GM19239 (cell line): ENCODE measurements at places on chromosomes 12 and 14.

GRCh38 chr14:104432611-104433231, 146.8 kb upstream of the C14orf180 start:
- no peak for DNase-seq

DNA sequence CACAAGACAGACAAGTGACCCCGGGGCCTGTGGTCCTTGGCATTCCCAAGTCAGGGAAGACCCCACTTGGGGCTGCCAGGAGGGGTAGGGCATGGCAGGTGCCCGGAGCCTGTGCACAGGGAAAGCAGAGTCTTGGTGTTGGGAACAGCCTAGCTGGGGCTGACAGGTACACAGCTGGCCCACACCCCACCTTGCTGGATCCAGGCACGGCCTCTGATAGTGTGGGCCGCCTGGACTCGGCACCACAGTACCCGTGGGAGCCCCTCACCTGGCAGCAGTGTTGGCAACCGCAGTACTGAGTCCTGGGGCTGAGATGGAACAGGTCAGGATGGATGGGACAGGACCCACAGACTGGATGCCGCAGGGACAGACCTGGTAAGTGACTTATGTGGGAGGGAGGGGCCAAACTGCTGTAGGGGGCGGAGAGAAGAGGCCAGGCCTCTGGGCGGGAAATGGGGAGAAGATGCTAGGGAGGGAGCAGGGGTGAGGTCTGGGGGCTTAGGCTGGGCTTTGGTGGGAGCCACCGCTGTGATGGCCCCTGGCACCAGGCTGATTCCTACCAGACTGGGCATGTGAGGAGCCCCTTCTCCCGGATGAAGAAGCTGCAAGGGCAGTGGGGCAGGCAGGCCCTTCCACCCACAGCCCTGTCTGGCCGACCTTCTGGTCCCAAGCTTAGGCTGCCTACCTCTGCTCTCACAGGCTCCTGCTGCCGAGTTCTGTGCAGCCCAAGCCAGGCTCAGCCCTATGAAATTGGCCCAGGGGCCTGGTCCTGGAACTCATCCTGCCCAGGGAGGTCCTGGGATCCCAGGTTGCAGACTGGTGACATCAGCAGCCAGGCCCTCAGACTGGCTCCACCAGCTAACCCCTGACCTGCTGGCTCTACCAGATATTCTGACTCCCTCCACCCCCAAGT, at the start of gene TGM1:
Gene TGM1, minus strand, starts transcription at position 357 of the 913 bp plus-strand sequence. CDS start 825 bp downstream, outside the sequence.
- no peak for DNase-seq

DNA sequence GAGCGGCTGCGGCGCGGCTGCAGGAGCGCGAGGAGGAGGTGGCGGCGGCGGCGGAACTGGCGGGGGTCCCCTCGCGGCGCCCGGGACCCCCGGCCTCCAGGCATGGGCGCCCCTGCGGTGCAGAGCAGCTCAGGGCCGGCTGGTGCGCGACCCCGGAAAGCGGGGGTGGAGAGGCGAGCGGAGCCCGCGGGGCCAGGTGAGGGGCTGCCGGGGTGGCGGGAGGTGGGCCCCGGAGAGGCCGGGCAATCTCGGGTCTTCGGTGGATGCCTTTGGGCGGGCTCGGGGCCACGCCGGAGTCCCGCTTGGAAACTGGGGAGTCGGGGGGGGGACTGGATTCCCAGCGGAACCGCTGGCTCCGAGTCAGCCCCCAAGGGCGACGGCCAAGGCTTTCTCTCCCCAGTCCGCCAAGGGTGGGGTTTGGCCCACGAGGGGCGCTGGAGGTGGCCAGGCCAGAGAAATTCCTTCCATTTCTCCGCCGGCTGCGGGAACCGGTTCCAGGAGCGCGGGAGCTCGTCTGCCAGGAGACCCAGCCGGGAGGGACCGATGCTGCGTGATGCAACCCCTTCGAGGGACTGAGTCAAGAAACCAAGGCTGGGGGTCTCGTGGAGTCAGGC, 13.9 kb upstream of the NR4A1 start:
- no peak for DNase-seq

DNA sequence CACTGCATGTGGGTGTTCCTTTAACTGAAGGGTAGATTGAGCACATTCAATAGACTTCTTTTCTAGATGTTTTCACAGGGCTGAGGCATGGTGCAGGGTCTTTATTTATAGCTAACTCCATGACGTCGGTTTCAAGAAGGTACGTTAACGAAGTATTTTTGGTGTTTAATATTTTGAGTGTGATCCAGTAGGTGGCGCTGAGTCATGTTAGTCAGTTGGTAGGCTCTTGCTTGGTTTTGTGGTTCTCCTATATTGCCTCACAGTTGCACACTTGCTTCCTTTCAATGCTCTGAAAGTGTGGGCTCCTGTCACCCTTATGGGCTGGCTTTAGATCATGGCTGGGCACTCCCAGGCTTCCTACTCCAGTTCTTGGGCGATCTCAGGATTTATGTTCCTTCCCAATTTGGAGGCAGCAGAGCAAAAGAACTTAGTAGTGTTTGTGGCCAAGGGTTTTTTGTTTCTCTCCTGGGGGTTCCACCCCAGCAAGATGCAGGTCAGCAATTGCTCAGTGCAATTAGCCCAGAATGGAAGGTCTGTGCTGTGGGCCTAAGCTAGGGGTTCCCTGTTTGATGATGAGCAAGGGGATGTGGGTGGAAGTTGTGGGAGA, 471.6 kb upstream of the FOXG1 start:
- DNase-seq, result no peak

GRCh38 chr12:128864516-128865186, 11.4 kb downstream of the GLT1D1 start:
- no peak for DNase-seq

GRCh38 chr14:81516986-81517797, 16.5 kb downstream of the SEL1L start:
- no peak for DNase-seq

DNA sequence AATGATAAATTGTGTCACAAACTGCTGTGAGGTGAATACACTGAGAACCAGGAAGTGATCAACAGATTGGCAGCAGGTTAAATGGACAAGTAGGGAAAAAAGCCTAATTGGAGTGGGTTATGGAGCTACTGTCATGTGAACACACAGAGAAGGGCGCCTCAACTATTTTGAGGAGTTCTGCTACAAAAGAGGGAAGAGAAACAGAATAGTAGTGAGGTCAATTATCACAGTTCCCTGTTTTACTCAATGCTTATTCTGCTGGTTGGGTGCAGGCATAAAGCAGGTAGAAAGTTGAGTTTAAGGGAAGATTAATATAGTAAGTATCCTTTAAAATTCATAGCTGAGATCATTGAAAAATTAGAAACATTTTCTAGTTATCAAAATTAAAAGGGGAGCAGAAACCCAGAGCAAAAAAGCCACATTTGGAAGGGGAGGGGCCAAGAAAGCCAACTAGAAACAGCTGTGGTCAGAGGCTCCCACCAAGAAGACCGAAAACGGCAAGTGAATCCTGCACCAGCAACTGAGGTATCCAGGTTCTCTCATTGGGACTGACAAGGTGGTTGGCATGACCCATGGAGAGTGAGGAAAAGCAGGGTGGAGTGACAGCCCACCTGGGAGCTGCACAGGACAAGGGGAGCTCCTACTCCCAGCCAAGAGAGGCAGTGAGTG, 105.7 kb downstream of the ZC3H14 start:
- no peak for DNase-seq

DNA sequence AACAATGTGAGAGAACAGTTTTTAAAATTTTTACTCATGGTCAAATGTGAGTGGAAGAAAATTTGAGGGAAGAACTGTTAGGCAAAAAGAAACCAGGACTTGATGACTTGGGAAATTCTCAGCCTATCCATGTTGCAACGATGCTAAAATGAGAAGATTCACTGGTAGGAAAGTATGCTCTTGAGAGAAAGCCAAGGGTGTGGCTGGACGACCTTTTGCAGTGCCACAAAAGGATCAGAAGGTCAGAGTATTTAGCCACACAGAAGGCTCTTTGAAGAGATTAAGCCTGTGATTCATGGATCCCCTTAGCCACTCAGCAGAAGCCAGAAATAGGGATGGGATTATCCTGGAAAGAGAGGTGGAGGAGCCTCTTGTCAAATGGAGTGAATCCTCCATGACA, 336.8 kb downstream of the LRIG3 start:
- DNase-seq, result no peak

GRCh38 chr12:25332143-25332542, 81.4 kb upstream of the KRAS start:
- DNase-seq, result no peak

DNA sequence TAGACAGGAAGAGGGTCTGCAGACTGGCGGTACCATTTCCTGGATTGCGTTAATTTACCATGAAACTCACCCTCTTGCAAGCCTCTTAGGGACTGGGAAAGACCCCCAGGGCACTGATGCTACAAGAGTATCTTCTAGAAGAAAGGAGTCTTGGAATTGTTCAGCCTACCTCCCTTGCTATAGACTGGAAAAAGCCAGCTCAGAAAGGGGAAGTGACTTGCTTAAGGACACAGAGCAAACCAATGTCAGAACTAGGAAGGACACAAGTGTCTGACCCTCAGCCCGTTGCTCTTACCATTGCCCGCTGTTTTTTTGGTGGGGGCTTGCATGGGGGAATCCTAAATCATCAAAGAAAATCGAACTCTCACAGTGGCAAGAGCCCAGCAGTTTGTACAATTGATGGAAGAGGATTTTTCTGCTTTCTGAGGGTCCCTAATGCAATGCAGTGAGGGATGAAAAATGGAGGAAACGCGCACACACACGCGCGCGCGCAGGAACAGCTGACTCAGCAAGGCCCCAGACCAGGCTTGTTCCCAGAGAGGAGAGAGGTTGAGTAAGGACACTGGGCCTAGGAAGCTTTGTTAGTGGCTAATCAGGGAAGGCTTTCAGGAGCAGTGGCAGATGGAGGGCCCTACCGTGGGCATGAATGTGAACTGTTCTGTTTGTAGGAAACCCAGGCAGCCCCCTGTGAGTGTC, 50.9 kb downstream of the RIN3 start:
- no peak for DNase-seq

GRCh38 chr12:32558903-32559302, 120.2 kb upstream of the DNM1L start:
- DNase-seq, result peak; percentile 56

DNA sequence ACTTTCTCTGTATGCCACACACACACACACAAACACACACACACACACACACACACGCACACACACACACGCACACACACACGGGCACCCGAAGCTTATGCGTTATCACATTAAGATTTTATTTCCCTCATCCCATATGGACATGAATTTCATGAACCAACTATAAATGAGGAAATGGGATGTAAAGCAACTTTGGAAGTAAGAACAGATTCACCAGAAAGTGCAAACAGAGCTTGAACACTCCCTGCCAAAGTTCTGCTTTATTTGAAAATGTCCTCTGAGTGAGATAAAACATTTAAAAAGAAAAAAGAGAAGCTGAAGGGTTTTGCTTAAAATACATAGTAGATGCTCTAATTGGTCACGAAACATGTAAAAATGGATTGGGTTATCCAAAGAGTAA, 90.4 kb upstream of the OTX2 start:
- DNase-seq, result no peak

DNA sequence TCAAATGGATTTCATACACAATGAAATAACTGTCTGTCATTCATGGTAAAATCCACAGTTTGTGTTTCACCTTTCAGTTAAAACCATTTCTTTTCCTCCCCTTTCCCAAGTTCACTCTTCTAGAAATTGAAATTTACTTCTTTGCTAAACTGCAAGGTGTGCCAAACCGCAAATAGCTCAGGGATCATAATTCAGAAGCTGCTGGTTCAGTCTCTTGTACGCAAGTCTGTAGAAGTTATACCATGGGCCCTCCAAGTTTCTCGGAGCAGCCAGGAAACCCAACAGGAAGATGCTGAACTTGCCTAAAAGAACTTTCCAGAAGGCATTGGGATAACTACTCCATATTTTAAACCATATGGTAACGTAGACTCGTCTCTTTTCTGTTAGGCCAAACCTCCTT, 268.9 kb downstream of the FLRT2 start:
- DNase-seq, result no peak

DNA sequence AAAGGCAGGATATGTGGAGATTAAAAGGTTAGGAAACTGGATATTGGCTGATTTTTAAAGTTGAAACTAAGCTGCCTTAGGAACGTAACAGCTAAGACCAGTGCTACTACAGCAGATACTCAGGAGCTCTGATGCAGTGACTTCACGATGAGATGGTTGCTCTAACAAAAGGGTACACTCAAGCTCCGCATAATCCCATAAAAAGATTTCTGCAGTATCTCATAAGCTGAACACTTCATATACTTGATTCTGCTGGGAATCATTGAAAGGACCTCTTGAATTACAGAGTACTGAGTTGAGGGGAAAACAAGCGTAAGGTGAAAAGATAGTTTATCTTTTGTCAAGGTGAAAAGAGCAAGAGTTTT, 3.7 kb downstream of the RNF10 start:
- no peak for DNase-seq

- DNase-seq, result no peak
These were observed 910.4 kb downstream of the VRK1 start for GRCh38 chr14:97707603-97708002.

- DNase-seq, result no peak
These were observed 9.1 kb upstream of the FBLN5 start for GRCh38 chr14:91956616-91957015.

- DNase-seq, result no peak
These were observed 298.2 kb downstream of the RPAP3 start for GRCh38 chr12:47407463-47408129.

- no peak for DNase-seq
These were observed 313.0 kb downstream of the NAV3 start for GRCh38 chr12:78143717-78144116.

DNA sequence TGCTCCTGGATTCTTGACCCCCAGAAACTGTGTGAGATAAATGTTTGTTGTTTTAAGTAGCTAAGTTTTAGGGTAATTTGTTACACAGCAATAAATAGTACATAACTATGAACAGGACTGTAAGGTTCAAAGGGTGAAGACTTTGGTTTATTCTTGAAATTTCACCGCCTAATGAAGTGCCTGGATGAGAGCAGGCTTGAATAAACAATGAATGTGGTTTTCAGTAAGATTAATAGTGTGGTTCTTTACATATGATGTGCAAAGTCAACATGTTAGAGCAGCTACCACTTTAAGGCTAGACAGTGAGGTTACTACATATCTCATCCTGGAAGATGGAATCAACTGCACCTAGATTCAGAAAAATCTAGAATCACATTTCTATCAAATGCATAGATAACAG, 145.2 kb upstream of the BTG1 start:
- no peak for DNase-seq
